Bronchus fibroblast of lung (primary cell): ENCODE measurements at places on chromosomes 1 and 21. TPM values are rescaled to one million over a fixed set of nuclear protein-coding genes. Genes with fewer than 3 reads are reported as not detected.

RAP1GAP gene
- total RNA-seq, result not detected in 2 replicates

ABCA4 gene
- total RNA-seq, result not detected in 2 replicates

RCSD1 gene
- under 0.01 TPM in 2 replicates for total RNA-seq

BNIPL gene
- total RNA-seq, result under 0.01 and 0.17 TPM in 2 replicates

FBXO44 gene
- total RNA-seq, result 8.9 and 10.1 TPM in 2 replicates

FOXO6 gene
- not detected in 2 replicates for total RNA-seq

TTLL10 gene
- total RNA-seq, result not detected in 2 replicates

TMEM35B gene
- 23.9 and 25.1 TPM in 2 replicates for total RNA-seq

DNASE2B gene
- total RNA-seq, result 0.15 and 0.17 TPM in 2 replicates

PNRC2 gene
- total RNA-seq, result 60.2 and 65.1 TPM in 2 replicates

OLIG1 gene
- not detected in 2 replicates for total RNA-seq

KRTAP13-2 gene
- total RNA-seq, result not detected in 2 replicates

CCDC190 gene
- total RNA-seq, result 0.89 and 1.7 TPM in 2 replicates

FCRL5 gene
- total RNA-seq, result not detected in 2 replicates

HP1BP3 gene
- 104 and 144 TPM in 2 replicates for total RNA-seq

AMY1B gene
- not detected in 2 replicates for total RNA-seq
